ENCODE measurements at places on chromosomes 1 and 21.

GRCh38 chr21:26732432-26733221 lies 112.6 kb downstream of the ADAMTS1 start:
- no peak for DNase-seq

DNA sequence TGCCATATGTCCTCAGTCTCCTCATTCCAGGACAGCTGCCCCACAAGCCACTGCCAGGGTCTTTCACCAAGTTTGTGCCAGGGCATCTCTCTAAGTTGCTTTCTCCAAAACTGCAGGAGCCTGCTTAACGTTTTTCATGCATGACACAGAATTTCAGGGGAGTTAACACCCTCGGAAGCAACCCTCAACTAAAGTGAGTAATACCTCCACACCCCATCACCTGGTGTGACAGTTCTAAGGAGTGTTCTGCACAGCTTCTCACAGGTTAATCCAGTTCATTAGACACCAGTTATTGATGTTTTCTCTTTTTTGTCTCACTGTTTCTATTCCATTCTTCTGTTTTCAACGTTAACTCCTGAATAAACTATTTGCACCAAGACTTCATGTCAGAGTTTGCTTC lies 115.0 kb downstream of the BACH1 start:
- DNase-seq, result no peak

DNA sequence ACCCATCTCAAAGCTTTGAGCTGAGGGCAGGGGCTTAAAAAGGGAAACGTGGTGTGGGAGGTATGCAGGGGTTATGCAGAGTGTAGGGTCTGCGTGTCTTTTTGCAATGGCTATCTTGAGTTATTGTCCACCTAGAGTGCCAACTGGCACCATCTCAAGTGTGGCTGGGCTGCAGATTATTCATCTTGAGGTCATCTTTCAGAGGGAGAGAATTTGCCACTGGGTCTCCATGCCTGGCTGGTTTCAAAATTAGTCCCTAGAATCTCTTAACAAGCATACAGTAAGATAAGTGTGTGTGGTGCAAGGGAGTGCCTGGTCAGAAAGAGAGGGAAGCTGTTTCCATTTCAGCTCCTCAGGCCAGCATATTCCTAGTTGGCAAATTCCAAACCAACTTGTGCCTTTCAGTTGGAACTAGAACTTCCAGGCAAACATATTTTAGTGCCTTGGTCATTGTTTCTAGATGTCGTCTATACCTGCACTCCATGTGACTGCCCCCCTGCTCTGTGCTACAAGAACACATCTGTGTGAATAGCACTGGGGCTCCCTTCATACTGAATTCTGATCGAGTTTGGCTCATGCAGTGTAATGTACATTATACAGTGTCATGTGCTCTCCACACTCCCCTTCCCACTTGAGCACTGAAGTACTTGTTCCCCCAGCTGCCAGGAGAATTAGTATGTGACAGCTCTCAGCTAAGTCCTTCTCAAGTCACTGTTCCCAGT lies 5.0 kb upstream of the OR2T8 start:
- no peak for DNase-seq

DNA sequence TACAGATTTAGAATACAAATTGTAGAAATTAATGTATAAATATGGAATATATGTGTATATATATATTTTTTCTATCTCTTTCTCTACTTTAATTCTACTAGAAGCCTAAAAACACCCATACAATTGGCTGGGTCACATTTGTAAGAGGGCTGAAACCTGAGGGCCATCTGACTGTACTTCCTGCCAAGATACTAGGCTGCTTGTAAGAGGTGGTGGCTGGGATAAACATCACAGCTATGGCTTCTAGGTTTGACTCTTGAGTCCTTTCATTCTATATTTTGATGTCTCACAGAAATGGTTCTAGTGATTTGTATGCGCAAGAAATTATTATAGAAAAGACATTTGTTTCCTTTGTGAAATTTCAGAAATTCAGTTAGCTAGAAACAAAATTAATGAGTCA lies 1155.2 kb upstream of the B3GALT2 start:
- DNase-seq, result no peak

DNA sequence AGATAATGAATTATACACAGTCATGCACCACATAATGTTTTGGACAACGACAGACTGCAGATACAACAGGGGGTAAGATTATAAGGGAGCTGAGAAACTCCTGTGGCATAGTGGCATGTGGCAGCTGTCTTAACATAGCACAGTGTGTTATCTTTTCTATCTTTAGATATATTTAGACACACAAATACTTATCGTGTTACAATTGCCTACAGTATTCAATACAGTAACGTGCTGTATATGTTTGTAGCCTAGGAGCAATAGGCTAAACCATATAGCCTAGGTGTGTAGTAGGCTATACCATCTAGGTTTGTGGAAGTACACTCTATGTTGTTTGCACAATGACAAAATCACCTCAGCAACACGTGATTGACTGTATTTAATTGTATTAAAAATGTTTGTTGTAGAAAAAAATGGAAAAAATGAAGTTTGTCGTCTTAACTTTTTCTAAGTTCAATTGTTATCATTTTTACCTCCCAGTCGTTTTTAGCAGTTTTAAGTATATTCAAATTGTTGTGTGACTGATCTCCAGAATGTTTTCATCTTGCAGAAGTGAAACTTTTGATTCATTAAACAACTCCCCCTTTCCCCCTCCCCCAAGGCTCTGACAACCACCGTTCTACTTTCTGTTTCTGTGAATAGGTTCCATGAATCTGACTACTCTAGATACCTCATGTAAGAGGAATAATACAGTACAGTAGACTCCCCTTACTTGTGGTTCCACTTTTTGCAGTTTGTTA lies 351.0 kb upstream of the B3GALT2 start:
- DNase-seq, result no peak

All from stimulated activated CD8-positive, alpha-beta memory T cell treated with anti-CD3 and anti-CD28 coated beads, Interleukin-4, amount 100 ng/mL, for 1 hour (primary cell).